ENCODE measurements at places on chromosomes 1 and 21.

GRCh38 chr1:23296931-23297330, 47.2 kb downstream of the HNRNPR start:
- DNase-seq: no peak

- peak; percentile 80 for DNase-seq
These were observed 616.8 kb downstream of the LTN1 start for GRCh38 chr21:28375708-28376385.

DNA sequence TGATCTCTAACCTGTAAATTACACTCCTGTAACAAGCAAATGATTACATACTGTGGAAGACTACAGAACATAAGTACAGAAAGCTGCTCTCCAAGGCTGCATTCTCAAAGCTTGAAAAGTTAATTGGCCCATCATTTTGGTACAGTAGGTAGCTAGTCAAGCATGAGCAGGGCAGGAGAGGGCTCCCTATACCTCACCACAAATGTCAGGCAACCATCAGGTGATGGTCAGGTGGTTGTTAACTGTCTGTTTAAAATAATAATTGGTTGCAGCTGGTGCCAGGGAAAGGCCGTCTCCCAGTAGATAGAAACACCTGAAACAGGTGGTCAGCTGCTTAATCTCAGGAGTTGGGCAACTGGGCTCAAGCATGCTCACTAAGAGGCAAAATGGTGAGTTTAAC, 13.1 kb upstream of the SLC1A7 start:
- DNase-seq: no peak

DNA sequence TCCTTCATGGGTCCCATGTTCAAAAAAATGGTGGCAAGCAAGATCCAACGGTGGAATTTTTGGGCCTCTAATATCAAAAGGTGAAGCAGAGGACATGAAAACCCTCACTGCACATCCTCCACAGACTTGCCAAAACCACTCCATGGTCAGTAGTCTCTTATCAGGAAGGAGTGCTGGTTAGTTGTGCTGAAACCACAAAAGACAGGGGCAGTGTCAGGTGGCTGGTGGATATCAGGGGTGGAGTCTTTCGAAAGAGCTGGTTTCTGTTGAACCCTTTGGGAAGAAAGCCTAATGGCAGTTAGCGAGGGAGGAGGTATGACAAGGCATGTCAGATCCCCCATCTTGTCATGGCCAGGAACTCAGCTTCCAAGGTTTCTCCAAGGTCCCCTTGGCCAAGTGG, 395.9 kb upstream of the CAMK1G start:
- DNase-seq: no peak

DNA sequence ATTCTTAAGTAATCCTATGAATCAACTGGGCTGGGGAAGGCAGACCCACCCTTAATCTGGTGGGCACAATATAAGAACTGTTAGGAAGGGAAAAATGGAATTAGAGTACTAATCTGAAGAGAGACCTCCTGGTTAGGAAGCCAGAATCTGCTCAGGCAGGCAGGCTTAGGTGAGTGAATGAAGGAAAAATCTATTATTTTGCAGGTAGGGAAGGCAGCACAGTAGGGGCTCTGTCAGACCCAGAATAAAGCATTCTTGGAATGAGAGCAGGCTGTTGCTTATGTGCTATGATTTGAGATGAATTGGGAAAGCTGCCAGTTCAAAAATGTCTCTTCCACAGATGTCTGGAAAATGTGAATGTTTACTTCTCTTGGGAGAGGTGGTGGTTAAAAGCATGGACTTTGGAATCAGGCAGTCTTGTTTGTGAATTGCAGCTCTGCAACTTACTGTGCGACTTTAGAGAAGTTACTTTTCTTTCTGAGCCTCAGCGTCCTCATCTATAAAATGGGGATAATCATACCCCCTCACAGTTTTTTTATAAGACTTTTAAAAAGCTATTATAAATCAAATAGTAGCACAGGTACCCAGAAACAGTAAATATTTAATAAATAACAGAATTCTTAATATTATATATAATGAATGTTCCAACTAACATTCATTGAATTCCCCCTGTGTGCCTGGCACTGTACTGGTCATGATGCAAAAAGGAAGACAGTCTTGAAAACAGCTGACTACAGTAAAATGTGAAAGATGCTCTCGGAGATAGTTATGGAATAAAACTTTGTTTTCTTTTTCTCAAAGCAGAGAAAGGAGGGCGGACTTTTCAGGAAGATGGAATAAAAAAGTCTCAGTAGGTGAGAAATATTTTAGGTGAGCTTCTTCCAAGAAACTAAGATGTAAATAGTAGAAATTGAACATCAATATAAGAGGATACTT, 15.3 kb upstream of the ZNF644 start:
- no peak for DNase-seq

DNA sequence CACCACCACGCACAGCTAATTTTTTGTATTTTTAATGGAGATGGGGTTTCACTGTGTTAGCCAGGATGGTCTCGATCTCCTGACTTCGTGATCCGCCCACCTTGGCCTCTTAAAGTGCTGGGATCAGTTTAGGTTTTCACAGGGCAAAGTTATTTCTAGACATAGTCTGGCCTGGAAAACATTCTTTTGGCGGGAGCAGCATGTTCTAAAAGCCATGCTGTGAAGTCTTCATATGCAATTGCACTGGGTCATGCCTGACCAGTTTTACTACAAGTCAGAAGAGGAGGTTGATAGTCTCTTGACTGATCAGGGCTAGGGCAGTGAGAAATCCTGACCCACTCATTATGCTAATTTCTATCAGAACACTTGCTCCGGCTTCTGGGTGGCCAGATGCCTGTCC, 131.6 kb upstream of the POU3F1 start:
- DNase-seq: no peak

GRCh38 chr1:234173968-234174367, 199.3 kb upstream of the COA6 start:
- DNase-seq: no peak

- no peak for DNase-seq
These were observed 82.4 kb upstream of the CD1D start for GRCh38 chr1:158098256-158098655.

DNA sequence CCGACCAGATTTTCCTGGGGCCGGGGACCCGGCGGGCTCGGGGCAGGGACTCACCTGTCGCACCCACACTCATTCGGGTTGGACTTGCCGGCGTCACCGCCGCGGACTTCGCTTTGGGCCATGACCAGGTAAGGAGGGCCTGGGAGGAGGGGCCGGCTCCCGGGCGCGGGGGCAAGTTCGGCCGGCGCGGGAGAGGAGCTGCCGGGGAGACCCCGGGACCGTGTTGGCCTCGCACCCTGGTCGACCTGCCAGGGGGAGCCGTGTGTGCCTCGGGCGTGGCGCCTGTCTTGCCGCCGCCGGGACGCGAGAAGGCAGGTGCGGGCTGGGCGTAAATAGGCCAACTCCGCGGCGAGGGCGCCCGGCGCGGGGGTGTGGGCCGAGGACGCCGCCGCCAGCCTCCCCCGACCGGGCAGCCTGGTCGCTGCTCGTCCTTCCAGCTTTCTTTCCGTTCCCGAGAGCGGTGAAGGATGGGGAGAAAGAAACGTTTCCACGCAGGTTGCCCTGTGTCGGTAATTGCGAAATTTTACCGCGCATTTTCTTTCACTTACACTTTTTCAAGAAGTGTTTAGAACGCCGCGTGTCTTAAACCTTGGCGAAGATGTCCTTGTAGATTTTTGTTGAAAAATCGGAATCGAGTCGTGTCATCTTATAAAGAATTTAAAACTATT, 558 bp downstream of the USP1 start:
- no peak for DNase-seq

DNA sequence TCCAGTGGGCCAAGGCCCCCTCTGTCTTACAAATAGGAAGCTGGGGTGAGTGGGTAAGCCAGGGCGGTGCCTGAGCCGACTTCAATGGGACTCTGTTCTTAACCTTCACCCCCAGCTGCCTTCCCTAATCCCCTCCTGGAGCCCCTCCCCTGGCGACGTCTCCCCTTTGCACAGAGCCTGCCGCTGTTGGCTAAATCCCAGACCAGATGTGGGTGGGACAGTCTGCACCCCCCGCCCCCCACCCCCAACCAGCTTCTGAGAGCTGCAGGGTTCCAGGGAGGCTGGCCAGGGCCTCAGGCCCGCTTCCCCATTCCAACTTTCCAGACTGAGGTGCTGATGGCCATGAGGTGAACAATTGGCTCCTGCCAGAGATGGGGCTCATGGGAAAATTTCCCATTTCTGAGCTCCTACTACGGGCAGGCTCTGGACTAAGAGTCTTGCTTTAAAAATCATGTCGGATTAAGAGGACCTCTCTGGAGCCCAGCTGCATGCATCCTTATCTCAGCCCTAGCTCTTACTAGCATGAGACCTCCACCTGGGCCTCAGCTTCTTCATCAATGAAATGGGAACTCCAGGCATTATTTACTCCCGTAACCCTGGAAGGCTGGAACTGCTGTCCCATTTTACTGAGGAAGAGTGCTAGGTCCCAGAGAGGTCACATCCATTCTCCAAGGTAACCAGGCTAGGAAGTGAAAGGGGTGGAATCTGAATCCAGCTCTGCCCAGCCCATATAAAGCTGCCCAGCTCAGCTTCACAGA, 6.4 kb downstream of the COL8A2 start:
- no peak for DNase-seq

DNA sequence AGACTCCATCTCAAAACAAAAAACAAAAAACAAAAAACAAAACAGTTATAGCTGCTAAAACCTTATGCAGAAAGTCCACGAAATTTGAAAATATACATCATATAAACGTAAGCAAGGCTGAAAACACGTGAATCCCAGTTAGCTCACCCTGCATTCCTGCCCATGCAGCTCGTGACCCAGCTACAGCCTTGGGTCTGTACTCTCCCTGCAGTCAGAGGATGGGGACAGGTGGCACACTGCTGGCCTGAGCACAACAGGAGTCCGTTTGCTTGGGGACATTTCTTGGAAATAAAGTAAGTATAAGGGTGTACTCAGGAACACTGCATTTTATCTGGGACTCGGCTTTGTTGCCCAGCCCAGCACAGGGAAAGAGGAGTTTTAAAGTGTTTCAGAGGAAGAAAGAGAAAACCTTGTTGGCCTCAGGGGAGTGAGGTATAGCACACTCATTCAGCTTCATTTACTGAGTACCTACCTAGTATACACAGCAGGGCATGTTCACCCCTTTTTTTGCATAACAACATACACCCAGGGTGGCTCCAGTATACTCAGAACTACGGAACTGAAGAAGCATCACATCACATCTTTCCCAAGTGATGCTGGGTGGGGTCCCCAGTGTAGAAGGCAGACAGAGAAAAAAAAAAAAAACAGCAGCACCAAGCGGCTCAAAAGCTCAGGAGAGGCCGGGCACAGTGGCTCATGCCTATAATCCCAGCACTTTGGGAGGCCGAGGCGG, 44.1 kb downstream of the CAPZB start:
- DNase-seq: no peak

DNA sequence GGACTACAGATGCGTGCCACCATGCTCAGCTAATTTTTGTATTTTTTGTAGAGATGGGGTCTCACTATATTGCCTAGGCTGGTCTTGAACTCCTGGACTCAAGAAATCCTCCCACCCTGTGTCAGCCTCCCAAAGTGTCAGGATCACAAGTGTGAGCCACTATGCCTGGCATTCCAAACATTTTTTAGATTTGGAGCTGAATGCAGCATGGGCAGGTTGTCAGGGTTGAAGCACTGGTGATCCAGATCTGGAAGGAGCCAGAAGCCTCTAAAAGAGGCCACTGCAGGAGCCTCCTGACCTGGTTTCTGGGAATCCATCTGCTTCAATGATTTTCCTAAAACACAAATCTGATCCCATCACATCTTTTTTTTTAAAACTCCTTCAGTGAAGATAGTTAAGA, 1.8 kb upstream of the CTPS1 start:
- no peak for DNase-seq

DNA sequence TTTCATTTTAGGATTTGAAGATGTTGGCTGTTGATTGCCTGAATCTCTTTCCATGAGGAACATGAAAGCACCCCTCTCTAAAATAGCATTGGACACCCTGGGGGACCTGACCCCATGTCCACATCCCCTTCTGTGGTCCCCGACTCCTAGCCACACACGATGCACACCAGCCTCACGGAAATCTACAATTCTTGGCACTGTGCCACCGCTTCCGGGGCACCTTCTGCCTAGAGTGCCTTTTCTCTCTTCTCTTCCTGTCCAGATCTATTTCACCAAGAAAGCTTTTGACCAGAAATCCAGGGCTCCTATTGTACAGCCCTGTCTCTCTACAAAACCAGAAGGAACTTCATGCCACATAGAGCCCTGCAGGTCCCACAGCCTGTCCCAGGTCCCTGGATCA, 50.3 kb downstream of the MYSM1 start:
- DNase-seq: no peak

DNA sequence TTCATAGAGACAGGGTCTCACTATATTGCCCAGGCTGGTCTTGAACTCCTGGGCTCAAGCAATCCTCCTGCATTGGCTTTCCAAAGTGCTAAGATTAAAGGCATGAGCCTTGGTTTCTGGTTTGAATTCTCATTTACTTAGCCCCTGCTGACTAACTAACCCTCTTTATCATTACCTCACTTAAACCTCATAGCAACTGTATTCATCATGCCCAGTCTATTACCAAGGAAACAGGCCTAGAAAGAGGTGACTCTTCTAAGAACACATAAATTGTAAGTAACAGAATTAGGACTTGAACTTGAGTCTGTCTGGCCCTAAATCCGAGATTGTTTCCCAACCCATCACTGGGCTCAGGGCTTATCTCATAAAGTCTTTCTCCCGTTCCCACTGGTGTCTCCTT, 44.2 kb downstream of the TMEM53 start:
- DNase-seq: no peak

DNA sequence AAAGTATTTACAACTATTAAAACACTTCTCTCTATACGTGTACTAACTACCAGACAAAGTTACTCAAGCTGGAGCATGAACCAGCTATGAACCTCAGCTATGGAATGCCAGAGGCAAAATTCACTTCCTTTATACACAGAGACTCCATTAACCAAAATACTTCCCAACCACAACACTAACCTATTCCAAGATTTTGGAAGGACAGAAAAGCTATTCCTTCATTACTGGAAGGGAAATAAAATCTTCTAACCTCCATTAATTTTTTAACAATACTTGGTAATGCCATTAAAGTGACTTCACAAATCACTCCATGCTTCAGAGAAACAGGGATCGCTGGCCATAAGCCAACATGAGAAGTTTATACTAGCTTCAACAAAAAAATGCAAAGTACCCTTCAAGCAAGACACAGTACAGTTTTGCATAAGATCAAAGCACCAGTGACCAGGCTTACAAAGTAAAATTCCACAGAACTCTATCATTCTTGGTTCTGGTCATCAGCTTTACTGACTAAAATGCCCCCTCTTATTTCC, 58.0 kb downstream of the PUM1 start:
- peak; percentile 49 for DNase-seq

DNA sequence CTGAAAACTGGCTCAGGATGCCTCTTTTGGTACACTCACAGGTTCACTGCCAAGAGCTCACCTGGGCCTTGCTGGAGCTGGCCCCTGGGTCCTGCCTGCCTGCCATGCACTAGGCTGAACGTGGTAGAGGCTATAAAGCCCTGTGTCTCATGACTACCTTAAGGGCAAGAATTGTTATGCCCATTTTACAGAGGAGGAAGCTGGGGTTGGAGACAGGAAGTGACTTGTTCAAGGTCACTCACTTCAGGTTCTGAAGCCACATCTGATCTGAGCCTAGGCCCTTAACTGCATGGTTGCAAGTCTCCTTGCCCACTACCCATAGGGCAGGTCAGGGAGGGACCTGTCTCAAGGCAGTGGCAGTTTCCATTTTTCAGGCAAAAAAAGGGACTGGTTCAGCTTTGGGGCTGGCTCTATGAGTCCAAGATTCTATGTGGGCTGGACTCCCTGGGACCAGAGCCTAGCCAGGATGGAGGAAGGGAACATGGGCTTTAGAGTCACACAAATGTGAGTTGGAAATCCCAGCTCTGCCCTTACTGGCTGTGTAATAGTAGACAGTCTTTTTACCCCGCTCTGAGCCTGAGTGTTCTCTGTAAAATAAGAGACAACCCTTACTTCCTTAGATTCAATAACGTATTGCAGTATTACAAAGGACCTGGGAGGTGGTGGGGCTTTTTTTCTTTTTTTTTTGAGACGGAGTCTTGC, 7.8 kb downstream of the STK40 start:
- no peak for DNase-seq

Measured in skeletal muscle cell (primary cell).